ENCODE measurements at places on chromosomes 2 and 18.

GRCh38 chr2:46847185-46847710, 68.4 kb downstream of the MCFD2 start:
- DNase-seq, result no peak

GRCh38 chr2:41698678-41699422, 349.0 kb upstream of the PKDCC start:
- no peak for DNase-seq

DNA sequence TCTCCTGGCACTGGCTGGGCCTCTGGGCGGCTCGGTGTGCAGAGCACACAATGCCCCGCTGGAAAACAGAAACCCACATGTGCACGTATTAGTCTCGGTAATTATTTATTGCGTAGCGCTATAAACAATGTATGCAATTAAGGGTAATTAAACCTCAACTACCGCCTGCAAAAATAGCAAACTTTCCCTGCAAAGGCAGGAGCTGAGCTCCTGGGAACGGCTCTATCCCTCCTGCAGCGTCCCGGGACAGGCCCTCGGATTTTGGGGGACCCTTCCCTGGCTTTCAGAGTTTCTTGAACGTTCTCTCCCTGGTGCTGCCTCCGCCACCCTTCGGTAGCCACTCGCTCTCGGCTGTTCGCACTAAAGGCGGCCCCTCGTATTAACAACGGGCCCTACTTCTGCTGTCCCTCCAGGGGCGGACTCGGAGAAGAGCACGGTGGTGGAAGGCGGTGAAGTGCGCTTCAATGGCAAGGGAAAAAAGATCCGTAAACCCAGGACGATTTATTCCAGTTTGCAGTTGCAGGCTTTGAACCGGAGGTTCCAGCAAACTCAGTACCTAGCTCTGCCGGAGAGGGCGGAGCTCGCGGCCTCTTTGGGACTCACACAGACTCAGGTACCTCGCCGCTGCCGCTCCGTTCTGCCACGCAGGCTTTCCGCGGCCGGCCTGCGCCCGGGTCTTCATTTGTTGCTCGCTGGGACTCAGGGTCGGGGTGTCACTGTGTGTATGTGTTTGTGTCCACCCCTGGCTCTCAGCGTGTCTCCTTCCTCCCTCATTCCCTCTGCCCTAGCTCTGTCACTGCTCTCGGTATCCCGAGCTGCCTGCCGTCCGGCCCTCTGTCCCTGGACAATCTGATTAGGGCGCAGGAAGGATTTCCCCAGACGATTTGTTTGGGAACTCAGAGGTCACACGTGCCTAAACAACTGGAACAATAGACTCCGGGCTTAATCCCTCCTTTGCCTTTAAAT, 1.2 kb downstream of the DLX1 start:
- DNase-seq, result peak; percentile 45

DNA sequence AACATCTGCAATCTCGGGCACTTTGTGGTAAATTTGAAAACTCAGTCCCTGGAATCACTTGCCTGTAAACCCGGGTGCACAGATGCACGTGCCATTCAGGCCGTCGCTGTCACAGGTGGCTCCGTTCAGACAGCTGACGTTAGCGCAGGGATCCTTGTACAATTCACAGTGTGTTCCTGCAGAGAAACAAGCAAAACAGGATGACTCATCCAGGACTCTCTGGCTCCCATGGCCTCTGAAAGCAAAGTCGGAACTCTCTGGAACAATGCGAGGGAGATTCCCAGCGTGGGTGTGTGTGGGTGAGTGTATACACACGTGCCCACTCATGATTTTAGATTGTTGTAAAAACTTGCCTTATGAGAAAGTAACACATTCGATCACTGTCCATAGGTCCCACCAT, 136.1 kb upstream of the PID1 start:
- DNase-seq, result no peak

DNA sequence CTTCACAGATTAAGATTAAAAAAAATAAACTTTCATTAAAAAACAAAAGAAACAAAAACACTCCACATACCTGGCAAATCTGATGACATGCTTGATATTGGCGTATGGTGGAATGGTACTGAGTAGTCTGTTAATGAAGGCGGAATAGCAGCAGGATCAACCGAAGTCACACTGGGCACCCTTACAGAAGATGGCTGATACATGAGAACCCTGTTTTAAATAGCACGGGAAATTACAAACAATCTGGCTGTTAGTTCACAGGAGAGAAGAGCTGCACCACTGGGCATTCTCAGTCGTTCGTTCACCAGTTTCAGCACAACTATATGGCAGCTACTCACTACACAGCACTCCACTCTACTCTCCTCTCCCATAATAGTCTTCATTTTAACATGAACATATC, 64.0 kb upstream of the ST8SIA5 start:
- no peak for DNase-seq

DNA sequence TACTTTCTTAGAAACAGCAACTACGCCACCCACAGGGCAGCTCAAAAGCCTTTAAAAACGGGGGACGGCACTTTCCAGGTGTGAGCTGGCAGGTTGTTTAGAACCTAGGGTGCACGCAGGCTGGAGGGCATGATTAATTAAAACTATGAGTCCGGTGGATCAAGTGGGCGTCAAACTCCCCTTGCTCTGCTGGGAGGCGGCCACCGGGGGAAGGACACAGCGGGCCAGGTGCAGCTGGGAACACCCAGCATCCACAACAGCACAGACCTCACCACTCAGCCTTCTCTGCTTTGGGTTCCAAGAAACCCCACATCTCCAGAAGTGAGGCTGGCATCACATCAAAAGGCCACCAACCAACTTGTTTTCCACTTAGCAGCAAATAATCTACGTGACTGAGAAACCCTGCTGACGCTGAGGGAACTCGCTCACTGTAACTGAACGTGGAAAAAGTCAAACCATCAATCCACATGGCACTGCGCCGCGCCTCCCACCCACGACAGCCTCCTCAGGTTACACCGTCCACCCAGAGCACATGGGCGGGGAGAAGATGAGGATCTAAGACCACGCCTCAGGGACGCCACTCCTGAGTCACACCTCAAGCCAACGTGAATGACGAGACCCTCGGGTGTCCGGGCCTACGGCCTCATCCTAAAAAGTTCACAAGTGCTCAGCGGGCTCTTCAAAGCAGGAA, 118.2 kb downstream of the ZNF516 start:
- no peak for DNase-seq

- no peak for DNase-seq
Measured at GRCh38 chr2:120624061-120624737, 111.5 kb upstream of the GLI2 start.

DNA sequence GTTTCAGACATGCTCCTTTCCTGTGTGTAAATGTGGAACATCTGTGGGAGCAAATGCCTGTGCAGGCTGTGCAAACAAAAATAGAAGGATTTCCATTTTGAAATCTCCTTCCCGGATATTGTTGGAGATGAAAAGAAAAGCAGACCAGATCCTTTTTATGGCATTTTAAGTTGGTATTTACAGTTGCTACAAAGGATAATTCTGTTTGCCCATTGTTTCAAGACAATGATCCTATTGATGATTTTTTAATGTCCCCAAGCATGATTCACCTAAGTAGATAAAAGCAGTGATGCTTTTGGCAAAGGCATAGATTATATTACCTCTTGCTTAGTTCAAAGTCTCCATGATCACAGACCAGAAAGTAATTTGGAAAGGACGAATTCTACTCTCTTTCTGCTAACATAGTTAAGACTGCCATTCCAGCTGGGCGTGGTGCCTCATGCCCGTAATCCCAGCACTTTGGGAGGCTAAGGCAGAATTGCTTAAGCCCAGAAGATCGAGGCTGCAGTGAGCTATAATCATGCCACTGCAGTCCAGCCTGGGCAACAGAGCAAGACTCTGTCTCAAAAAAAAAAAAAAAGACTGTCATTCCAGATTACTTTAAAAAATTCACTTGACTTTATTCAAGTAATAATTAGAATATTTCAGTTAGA, 209.6 kb upstream of the SLC39A10 start:
- no peak for DNase-seq

GRCh38 chr2:233817995-233818638, 36.2 kb downstream of the HJURP start:
- DNase-seq, result no peak

DNA sequence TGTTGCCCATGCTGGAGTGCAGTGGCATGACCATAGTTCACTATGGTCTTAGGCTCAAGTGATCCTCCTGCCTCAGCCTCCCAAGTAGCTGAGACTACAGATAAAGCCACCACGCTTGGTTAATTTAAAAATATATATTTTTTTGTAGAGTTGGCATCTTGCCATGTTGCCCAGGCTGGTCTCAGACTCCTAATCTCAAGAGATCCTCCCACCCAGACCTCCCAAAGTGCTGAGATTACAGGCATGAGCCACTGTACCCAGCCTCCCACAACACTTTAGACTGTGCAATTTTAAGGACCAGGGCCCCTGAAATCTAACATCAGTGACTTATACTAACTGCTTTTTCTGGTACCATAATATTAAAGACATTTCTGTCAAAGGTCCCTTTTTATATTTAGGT, 5.2 kb downstream of the TXNDC2 start:
- DNase-seq, result no peak

- DNase-seq, result no peak
Measured at GRCh38 chr2:204321910-204322751, 223.1 kb upstream of the PARD3B start.

DNA sequence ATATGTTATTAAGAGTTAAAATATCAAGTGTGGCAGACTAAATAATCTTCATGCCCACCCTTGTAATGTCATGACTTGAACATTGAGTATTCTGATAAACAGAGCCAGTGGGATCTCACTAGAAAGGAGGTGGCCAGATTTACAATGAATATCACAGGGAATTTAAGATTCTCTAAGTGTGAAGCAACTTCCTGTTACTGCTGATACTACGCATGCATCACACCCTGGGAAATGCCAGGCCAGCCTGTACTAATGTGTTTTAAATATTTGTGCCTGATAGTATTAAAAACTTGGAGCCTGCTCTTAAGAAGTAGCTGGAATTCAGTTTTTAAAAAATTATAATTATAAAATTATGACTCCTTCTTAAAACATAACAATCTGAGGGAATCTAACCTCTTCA, 148.3 kb downstream of the LAMA3 start:
- DNase-seq, result no peak

DNA sequence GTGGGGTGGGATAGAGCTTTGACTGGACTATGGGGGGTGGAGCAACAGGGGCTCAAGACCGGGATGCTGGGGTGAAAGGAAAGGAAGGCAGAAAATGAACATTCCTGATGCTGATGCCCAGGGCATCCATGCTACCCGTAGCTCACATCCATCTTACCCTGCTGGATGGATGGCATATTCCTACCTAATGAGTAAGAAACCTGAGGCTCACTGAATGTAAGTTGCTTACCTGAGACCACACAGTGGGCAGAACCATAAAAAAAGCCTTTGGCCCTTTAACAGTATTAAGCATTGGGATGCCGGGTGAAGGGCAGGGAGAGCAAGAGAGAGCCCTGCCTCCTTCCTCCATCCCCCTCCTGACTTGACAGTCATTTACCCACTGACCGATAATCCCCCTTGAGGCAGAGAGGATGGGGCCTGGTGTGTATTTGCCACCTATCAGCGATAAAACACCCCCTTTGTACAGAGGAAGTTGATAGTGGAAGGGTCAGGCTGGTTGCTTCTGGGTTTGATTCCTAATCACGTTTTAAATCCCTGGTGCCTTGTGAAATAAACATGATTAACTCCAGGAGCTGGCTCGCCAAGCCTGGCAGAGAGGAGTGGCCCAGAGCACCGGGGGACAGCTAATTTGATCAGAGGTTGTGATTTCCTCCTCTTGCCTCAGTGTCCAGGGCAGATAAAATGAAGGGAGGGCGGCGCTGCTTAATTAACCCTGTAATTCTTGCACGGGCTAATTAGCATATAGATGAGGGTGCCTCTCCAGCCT, 105.9 kb upstream of the HS6ST1 start:
- DNase-seq, result no peak

- no peak for DNase-seq
Measured at GRCh38 chr2:48399828-48400552, 130.0 kb upstream of the STON1 start.

DNA sequence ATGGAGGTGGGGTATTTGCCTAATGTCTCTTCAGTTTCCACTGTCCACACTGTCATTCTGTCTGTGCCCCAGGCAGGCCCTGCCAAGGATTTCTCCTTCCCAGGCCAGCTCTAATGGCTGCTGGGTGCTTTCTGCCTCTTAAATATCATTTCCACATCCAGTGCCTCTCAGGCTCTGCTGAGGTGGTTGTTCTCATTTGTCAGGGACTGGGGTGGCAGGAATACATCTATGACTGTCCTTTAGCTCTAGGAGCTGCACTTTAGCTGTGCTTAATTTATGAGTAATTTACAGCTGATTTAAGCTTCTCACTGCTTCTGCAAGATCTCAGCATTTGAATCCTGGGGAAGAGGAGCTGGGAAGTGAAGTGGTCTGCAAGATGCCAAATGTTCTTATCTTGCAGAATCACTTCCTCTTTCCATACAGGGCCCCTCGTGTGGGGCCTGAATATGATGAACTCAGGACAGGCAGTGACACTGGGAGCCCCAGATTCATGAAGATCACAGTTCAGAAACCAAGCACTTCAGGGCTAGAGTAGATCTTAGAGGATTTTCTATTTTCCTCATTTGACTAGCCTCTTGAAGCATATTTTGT, 150.2 kb downstream of the FSHR start:
- no peak for DNase-seq

GRCh38 chr2:134549104-134549503, 169.7 kb downstream of the TMEM163 start:
- no peak for DNase-seq

DNA sequence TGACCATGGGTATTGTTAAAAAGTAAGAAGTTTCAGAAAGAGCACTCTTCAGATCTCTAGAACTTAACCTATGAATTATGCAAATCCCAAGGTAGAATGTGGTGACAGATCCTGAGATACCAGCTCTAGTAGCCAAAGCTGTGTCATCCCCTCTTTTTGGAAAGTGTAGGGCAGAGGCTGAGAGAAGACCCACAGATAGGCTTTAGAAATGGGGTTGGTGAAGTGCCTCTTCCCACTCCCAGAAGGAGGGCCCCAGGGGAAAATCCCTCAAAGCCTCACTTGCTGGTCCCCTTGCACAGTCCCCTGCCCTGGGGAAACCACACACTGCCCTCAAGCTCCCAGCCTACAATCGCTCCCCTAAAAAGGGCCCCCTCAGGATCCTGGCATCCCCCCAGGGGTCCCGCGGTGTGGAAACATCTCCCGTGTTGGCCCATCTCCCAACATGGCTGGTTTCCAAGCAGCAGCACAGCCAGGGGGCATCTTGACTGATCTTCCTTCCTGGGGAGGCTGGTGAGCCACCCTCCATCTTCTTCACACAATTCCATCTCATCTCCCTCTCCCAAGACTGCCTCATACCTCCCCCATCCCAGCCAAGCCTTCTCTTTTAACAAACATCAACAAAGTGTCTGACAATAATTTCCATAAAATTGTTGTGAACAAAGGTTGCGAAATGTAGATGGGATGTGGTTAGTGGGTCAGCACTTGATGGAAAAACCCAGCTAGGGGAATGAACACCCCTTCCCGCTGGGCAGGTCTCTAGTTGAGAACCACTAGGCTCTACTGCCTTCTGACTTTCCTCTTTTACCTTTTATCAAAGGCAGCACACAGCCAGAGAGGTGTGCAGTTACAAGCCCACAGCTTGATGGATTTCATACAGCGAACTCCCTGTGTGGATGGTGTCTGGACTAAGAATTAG, 25.1 kb downstream of the MAL start:
- DNase-seq, result no peak

- no peak for DNase-seq
Measured at GRCh38 chr2:65514555-65515195, 82.3 kb upstream of the SPRED2 start.

Data from stimulated activated CD4-positive, alpha-beta T cell treated with anti-CD3 and anti-CD28 coated beads, Interleukin-15, amount 100 ng/mL, for 1 hour (primary cell).